ENCODE measurements at places on chromosomes 6 and 20.
A peak's percentile ranks its signal among the peaks of the same experiment; 100 is the strongest.

- no peak for DNase-seq
Measured at GRCh38 chr6:49454787-49455709, 8.0 kb downstream of the MMUT start.

DNA sequence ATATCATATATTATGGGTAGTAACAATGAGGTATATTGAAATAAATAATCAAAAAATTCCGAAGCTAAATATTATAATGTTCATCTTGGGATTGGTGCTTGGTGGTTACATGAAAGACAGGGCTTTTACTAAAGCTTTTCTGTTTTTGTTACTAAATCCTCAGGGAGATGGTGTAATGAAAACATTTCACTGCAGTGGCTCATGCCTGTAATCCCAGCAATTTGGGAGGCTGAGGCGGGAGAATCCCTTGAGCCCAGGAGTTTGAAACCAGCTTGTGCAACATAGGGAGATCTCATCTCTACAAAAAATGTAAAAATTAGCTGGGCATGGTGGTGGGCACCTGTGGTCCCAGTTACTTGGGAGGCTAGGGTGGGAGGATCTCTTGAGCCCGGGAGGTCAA, 42.9 kb downstream of the AFG1L start:
- no peak for DNase-seq

- no peak for DNase-seq
Measured at GRCh38 chr6:16305246-16305725, 66.9 kb downstream of the GMPR start.

GRCh38 chr6:57137350-57137749, 34.8 kb upstream of the BAG2 start:
- no peak for DNase-seq

- DNase-seq: no peak
Measured at GRCh38 chr20:63785691-63786131, 45.4 kb downstream of the ZBTB46 start.

- peak; percentile 66 for DNase-seq
Measured at GRCh38 chr6:31042806-31043205, 32.5 kb downstream of the MUC22 start.

- DNase-seq: no peak
Measured at GRCh38 chr6:82866446-82866845, 199.2 kb downstream of the UBE3D start.

DNA sequence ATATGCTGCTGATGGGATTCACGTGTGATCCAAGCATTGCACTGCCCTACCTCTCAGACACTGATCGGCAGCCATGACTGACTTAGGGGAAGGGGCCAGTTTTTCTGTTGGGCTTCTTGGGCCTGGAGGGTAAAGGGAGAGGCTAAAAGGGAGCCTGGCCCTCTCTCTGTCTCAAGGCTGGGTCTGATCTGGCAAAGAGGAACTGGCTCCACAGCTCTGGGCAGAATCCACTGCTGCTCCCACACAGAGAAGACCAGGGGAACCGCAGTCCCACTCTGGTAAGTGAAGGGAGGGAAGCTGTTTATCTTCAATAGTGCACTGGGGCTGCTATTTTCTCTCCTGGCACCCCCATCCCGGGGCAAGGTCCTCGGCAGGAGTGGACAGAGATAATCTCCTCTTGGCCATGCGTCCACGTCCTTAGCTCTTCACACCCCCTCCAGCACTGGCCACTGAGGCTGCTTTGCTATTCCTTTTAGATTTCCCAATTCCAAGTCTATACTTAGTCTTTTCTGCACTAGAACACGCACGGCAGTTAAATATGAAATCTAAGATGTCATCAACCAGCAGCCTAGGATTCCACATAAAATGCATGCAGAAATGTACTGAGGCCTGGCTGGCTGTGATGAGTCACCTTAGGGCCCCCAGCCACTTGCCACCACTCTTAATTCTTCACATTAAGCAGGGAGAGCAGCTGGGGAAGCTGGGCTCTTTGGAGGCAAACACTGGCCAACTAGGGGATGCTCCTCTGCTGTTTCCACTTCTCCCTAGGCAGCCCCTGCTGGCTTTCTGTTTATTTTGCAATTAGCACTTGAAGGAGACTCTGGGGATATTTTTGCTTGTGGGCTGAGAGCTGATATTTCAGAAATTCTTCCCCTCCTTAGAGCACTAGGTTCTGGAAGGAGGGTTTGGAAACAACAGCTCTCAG, 87.8 kb upstream of the ARMC2 start:
- DNase-seq: no peak

DNA sequence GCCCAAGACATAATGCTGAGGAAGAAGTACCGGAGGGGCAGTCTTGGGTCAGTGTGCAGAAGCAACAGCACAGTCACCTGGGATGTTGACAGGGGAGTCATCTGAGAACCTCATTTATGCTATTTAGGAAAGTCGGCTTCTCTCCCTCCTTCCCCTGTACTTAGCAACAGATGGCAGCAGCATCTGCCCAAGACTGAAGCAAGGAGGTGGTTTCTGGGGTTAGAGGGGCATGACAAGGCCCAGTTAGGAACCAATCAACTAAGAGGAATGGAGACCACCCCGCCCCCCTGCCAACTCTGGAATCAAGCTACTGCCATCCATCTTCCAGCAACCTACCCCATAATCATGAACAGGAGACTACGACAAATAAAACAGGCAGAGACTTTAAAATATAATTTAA, 21.7 kb downstream of the RIPK1 start:
- DNase-seq: no peak

DNA sequence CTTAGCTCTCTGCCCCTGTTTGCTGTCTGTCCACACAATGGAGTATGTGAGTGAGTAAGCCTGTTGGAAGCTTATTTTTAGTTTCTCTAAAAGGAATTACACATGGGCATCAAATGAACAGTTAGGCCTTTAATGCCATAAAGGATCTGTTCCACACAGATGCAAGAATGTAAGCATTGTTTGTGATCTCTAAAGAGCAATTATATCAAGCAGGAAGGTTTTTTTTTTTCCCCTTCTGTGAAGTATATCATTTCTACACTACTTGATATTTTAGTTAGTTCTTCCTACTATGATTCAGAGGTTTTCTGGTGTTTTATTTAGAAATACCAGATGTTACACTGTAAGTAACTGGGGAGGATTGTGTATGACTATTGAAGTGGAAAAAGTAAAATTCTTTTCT, 627.5 kb downstream of the COL12A1 start:
- DNase-seq: no peak

DNA sequence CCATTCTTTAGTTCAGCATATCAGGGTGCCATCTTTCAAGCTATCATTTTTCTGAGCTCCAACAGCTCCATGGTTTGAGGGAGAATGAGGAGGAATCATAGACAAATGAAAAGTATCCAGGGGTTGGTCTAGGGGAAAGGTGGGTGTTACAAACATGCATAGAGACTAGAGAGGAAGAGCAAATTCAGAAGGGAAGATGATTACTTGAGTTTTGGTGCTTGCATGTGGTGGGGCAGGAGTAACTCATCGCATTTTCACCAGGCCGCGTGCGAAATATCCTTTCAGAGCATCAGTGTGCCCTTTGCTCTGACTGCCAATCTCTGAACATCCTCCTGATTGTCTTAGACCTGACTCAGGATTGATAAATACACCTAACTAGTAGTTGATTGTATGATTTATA, 7.7 kb upstream of the BICRAL start:
- no peak for DNase-seq

- peak; percentile 41 for DNase-seq
Measured at GRCh38 chr20:5945963-5946362, 4.4 kb downstream of the TRMT6 start.

- peak; percentile 43 for DNase-seq
Measured at GRCh38 chr6:71721642-71722041, 164.7 kb upstream of the RIMS1 start.

DNA sequence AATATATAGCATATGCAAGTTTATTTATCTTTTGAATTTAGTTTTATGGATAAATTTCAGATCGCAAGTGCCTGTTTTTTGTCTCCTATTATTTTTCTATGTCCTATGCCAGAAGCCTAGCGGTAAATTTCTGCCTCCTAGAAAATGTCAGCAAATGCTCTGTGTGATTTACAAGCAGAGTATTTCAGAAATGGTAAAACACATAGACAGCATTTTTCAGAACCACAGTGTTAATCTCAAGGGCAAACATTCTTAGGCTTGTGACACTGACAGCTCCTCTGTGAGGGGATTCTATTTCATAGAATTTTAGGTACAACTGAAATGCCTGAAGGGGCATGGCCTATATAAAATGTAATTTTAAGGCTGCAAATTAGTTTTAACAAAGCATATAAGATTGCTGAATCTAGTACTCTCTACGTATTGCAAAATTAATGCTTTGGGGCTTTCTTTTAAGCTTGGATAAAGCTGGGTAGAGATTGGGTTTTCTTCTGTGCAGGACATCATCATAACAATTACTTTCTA, 89.9 kb upstream of the PTCHD4 start:
- no peak for DNase-seq

- no peak for DNase-seq
Measured at GRCh38 chr20:25296094-25297093, 48.5 kb downstream of the PYGB start.

DNA sequence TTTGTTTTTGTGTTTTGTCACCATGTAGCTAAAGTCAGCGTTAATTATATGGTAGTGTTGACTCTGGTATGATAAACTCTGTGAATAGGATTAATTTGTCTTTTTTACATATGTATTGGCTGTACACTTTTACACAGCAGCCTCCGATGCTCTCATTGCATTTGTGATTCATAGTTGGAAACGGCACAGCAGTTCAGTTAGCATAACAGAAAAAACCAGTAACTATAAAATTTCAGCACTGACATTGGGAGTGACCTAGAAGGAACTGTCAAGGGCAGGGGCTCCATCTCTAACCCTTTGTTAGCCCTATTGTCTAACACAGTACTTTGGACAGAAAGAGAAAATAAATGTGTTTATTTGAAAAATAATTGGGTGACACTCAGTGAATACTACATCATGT, 5.6 kb upstream of the BEND6 start:
- DNase-seq: no peak

DNA sequence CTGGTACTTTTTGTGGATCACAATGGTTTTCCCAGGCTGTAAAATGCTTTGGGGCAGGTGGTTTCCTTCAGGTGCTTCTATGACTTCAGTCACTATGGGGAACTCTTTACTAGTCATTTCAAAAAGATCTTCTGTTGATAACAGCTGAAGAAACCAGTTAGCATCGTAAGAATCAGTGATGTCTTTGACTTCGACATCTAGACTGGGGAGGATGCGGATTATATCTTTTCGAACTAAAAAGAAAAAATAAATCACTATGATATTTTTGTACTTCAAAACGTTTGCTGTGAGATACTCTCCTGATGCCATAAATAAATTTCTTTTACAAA, 87.2 kb downstream of the THEMIS start:
- DNase-seq: no peak

DNA sequence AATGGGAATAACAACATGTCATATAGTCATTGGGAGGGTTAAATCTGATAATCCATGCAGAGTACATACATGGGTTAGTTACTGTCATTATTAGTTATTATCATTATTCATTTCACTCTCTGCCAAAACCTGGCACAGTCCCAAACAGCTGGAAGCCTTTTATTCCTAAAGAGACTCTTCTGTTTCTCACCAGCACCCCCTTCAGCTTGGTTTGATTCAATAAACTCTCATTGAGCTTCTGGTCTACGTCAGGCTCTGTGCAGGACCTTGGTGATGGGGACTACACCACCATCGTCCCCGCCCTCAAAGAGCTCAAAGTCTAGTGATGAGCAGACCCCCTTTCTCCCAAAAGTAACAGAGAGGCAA, 2.3 kb downstream of the KCNK15 start:
- no peak for DNase-seq

- no peak for DNase-seq
Measured at GRCh38 chr20:59850018-59850641, 83.3 kb downstream of the SYCP2 start.

GRCh38 chr20:40891351-40891750, 137.3 kb upstream of the TOP1 start:
- DNase-seq: no peak

DNA sequence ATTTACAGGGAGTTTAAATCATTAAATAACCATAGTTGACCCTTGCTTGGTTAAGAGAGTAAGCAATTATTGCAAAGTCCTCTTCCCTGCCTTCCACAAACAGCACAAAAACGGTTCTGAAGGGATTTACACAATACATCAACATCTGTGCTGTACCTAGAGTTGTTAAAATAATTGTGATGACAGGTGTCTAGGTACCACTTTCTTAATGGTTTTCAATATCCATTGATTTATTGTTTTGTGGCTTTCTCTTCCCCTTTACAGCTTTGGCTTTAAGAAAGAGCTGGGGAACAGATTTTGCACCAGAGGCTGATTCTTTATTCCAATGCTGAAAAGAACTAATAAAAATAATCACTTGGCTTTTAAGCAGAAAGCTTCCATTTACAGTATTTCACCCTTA, 598 bp upstream of the SOX4 start:
- DNase-seq: no peak

GRCh38 chr6:31805939-31806469, 762 bp downstream of the LSM2 start:
- no peak for DNase-seq

DNA sequence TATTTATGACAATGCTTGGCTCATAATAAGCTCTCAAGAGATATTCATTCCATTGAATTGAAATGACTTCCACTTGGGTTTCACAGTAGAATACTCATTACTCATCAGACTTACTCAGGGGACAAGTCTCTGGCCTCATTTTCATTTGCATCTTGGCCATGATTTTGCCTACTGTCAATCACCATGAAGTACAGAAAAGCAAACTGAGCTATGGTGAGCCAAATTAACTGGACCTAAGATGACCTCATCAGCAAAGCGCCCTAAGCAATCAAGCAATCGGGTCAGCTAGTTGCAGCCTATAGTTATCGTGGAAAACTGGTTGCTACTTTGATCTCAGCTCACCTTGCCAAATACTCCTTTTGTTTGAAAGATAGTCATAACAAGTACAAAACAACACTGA, 494.7 kb upstream of the SLC35B3 start:
- no peak for DNase-seq

DNA sequence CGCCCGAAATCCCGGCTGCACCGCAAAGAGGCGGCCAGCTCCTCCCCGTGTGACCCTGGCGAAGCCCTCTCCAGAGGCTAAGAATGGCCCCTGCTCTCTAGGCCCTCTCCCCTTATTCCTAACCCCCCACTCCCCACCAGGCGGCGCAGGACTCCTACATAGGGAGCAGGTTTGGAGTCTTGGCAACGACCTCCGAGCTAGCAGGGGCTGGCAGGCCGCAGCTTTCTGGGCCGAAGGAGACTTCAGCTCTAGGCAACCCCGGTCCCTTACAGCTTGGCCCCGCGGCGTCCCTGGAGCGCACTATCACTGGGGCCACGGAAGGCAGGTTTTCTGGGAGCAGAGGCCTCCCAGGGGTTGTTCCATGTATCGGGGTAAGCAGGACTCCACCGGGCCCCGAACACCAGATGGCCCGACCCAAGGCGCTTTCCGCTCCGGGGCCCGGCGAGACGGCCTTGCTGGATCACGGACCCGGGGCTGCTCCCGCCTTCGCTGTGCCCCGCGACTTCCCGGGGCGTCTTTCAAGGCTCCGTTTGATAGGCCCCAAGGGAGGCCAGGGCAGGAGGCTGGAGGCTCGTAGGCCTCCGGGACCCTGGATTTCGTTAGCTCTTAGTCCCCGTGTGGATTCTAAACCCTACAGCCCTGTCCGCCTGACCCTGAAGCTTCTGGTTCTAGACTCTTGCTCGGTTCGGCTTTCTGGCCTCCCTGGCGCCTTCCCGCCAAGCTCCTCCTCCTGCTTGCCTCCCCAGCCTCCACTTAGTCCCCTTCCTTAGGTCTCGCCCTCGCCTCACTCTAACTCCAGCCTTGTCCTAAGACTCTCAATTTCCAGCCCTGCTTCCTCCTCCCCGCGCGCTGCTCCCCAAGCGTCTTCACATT, 1.9 kb downstream of the SLC32A1 start:
- peak; percentile 73 for DNase-seq

- DNase-seq: peak; percentile 70
Measured at GRCh38 chr6:158706369-158706982, 56.6 kb downstream of the SYTL3 start.

Data from Daoy (cell line).